ENCODE measurements at places on chromosomes 3 and 15. TPM values are rescaled to one million over a fixed set of nuclear protein-coding genes. Genes with fewer than 3 reads are reported as not detected.

GRCh38 chr15:91496754-91497691, 356.5 kb upstream of the SLCO3A1 start:
- DNase-seq, result no peak

- DNase-seq, result no peak
These were observed 20.3 kb upstream of the BSN start for GRCh38 chr3:49533786-49534519.

- no peak for DNase-seq
These were observed 28.6 kb upstream of the SH3BP5 start for GRCh38 chr3:15360788-15361493.

GRCh38 chr3:37580237-37580636, 281.4 kb upstream of the CTDSPL start:
- peak; percentile 39 for DNase-seq

The NEO1 gene
- 6.6 TPM for polyA plus RNA-seq

The NEK10 gene
- 3.1 TPM for polyA plus RNA-seq

The GOLGA6A gene
- not detected for polyA plus RNA-seq

GRCh38 chr3:72517921-72518424, 330.3 kb downstream of the SHQ1 start:
- no peak for DNase-seq

- no peak for DNase-seq
These were observed 129.1 kb downstream of the NTRK3 start for GRCh38 chr15:88127432-88127790.

DNA sequence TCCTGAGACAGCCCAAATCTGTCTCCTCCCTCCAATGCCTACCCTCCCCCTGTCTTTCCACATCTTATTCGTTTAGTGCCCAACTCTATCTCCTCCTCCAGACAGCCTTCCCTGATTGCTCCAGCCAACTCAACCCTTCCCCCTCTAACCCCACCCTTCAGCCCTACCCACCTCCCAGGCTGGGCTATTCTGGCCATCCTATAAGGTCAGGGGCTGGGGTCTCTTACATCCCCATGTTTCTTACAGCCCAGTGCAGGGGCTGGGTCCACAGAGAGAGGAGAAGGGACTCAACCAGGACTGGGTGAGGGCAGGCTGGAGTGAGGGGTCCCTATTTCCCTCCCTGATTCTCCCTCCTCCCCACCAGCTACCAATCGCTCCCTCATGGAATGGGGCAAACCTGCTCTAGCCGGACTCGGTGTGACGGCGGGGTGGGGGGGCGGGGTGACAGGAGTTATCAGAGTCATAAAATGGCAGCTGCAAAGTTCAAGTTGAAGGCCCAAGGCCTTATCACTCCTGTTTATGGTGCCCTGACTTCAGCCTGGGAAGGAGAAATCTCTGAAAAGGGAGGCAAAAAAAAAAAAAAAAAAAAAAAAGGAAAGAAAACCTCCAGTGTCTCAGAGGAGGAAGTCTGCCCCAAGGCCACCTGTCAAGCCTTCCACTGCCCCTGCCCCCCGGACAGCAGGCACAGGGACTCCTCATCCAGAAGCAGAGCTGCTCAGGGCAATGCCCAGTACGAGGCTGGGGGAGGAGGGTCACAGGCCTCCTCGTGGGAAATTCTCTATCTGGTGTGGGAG, 2.1 kb downstream of the VIPR1 start:
- no peak for DNase-seq

The LTK gene
- polyA plus RNA-seq, result 0.36 TPM

DNA sequence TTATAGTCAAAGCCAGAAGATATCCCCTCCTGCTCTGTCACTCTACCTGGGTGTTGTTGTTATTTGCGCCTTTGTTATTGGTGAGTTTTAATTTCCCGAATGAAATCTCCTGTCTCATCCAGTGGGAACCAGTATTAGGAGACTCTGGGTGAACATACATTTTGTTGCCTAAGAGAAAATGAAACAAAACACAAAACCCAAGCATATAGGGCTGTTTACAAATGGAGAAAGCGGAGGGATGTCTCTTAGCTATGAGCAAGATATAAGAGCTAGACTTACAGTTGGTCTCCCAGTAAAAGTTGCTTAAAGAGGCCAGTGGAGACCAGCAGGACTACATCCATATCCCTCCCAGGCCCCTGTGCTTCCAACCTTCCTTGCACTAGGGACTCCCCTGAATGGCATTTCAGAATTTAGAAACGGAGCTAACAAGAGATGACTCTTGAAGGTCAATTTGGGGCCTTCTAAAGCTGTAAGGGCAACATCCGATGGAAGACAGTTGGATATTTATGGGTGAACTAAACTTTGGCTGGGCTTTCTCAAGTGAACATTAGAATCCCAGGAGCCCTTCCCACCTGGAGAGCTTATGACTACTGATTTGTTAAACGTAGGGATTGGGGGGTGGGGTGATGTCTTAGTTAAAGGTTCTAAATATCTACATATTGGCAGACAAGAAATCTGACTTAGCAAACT, 2.7 kb downstream of the EOMES start:
- DNase-seq, result no peak

The ACAA1 gene
- polyA plus RNA-seq, result 62.7 TPM
